ENCODE measurements at places on chromosomes 2 and 18.

DNA sequence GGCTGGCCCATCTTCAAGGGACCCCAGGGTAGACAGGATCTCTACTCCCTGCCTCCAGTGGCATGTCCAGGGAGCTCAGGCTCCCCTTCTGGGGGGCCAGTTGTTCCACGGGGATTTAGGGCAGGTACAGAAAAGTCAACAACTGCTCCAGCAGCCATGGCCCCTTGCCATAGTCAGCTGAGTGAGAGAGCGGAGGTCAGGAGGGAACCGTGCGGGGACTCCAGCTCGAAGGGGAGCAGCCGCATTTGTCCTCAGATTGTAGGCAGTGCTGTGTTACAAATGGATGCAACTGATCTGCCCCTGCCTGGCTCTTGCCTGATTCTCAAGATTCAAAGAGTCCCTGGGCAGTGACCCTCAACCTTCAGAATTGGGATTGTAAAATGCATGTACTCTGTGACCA, 49.9 kb downstream of the ITGB1BP1 start:
- no peak for DNase-seq

DNA sequence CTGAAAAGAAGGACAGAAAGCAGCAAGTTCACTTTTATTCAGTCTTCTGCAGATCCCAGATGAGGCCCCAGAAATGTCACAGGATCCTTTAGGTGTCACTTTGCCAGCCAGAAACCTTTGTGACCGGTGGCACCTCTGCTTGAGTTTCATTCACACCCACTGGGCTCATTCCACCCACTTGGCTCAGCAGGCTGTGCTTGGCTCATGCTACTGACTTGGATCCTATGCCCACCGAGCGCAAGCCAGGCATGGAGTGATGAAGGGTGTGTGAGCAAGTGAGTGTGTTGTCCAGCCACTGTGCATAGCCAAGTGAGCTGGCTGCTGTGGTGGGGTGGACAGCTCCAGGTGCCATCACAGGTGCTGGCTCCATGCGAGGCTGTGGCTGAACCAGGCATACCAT, 357.0 kb upstream of the GULP1 start:
- DNase-seq: no peak

GRCh38 chr2:165897726-165898125, 55.9 kb downstream of the TTC21B start:
- DNase-seq: no peak

- no peak for DNase-seq
These were observed 459.0 kb downstream of the BCL11A start for GRCh38 chr2:60094450-60094929.

DNA sequence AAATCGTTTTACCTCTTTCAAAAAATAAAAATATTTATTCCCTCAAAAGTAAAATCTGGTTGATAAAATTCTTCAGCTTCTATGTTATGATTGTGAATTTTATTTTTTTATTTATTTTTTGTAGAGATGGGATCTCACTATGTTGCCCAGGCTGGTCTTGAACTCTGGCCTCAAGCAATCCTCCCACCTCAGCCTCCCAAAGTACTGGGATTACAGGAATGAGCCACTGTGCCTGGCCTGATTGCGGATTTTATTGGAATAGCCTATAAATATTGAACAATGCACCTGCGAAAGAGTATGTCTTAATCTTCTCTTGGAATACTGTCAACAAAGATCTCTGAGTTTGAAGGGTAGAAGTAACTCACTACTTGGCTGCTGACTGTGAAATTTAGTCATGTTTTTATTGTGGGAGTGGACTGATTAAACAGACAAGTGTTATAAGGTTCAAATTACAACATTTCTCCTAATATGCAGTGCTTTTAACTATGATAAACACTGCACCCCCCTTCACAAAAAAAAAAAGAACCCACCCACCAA, 138.0 kb downstream of the AFF3 start:
- DNase-seq: no peak

GRCh38 chr2:128970332-128971116, 651.9 kb upstream of the HS6ST1 start:
- no peak for DNase-seq

DNA sequence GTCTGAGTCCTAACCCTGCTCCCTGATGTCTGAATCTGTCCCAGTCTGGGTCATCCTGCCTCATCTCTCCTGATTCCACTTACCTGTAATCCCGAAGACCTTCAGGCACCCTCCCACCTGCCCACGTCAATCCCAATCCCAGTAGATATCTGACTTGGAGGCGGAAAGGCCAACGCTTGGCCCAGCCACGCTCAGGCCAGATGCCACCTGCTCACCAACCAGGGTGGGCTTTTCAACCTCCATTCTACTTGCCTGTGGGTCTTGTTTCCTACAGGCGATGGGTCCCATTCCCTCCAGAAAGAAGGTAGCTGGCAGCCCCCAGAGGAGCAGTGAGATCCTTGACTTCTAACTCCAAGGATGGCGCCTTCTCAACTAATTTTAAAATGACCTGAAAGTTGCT, 59.7 kb downstream of the INPP5D start:
- no peak for DNase-seq

DNA sequence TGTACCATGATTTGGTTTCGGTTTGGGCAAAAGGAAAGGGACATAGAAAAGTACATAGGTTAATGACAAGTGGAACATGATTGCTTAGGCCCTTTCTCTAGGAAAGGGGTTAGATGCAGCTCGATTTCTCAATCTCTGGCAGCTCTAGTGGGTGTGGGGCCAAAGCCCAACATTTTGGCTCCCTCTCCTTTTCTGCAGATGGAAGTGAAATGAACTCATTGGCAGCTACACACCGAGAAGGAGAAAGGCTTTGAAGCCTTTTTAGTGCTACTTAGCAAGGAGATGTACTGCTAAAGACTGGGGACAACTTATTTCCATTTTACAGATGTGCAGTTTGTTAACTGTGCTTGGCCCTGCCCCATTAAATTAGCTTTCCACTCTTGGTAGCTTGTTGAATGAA, 93.8 kb downstream of the LYPD6B start:
- no peak for DNase-seq

DNA sequence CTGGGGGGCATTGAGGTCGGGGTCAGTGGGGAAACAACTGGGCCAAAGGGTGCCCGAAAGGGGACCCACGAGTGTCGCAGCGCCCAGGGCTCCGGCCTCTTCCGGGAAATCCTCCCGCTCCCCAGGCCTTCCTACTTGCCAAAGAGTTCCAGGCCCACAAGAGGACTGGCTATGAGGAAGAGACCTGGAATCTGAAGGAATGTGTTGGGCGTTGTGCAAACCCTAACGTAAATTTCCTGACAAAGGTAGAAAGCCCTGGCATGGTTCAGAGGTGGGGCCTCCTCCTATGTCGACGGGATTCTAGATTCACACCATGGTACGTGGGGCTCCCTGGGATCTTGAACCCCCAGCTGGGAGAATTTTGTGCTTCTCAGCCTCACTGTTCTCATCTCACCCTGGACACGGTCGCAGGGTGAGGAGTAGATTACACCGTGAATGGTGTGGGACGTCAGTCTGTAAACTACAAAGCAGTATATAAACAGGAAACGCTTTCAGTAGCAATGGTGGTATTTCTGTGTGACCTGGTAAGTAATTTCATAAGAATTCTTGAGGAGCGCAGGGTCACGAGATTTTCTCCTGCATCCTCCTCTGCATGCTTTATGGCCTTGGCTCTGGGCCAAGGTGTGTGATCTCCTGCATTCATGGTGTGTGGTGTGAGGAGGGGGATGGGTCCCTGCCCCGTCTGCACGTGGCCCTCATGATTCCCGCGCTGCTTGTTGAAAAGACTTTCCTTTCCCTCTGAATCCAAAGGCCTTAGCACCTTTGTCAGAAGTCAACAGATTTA, 868 bp downstream of the HSBP1L1 start:
- DNase-seq: peak; percentile 31

- no peak for DNase-seq
These were observed 17.9 kb upstream of the AOX1 start for GRCh38 chr2:200567932-200568331.

- DNase-seq: no peak
These were observed 45.7 kb downstream of the HDAC4 start for GRCh38 chr2:239355139-239355538.

- no peak for DNase-seq
These were observed 7.1 kb downstream of the ANO7 start for GRCh38 chr2:241195506-241196130.

GRCh38 chr18:76051396-76052226, 443.4 kb downstream of the ZNF516 start:
- DNase-seq: no peak

DNA sequence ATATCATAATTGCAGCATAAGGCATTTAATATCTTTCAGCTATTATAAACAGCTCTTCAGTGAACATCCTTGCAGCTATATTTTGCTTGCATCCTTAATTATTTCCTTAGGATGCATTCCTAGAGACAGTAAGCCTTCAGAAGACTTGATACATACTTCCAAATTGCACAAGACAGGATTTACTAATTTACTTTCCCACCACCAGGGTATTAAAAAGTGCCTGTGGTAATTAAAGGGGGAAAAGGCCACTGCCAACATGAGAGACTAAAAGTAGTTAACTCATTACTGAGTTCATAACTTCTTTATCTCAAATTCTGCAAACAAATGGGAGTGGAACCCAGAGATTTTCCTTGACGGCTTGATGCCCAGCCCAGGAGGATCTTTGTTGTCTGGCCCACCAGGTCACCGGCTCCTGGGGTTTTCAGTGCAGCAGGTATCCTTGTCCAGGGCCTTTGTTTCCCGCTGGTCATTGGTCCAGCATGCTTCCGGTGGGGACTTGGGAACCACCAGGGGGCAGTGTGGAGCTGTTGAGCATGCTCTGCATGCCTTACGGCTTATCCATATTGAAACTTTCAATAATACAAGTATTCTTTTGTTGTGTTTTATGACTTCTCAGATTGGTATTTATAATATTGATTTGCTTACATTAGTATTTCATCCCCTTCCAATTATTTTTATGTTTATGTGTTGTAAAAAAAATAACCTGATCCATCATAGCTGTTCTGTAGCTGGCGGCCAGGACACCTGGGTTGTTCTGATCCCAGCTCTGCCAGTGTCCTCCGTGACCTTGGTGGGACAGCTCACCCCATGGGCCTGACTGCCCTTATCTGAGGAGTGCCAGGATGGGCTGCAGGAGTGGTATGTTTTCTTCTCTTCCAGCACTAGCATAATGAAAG, 61.4 kb downstream of the TGOLN2 start:
- peak; percentile 63 for DNase-seq

- no peak for DNase-seq
These were observed 184.4 kb downstream of the LTBP1 start for GRCh38 chr2:33131111-33131510.

GRCh38 chr2:23606196-23606595, 221.2 kb downstream of the KLHL29 start:
- no peak for DNase-seq

GRCh38 chr2:238504181-238504931, 77.6 kb downstream of the ASB1 start:
- no peak for DNase-seq

- DNase-seq: no peak
These were observed 114.4 kb upstream of the PDE1A start for GRCh38 chr2:182541268-182541667.

- no peak for DNase-seq
These were observed 41.2 kb downstream of the CYRIA start for GRCh38 chr2:16624436-16624780.

- no peak for DNase-seq
These were observed 324.1 kb downstream of the MYCN start for GRCh38 chr2:16264491-16264890.

GRCh38 chr2:113977660-113978523, 88.0 kb downstream of the ACTR3 start:
- DNase-seq: peak; percentile 8

DNA sequence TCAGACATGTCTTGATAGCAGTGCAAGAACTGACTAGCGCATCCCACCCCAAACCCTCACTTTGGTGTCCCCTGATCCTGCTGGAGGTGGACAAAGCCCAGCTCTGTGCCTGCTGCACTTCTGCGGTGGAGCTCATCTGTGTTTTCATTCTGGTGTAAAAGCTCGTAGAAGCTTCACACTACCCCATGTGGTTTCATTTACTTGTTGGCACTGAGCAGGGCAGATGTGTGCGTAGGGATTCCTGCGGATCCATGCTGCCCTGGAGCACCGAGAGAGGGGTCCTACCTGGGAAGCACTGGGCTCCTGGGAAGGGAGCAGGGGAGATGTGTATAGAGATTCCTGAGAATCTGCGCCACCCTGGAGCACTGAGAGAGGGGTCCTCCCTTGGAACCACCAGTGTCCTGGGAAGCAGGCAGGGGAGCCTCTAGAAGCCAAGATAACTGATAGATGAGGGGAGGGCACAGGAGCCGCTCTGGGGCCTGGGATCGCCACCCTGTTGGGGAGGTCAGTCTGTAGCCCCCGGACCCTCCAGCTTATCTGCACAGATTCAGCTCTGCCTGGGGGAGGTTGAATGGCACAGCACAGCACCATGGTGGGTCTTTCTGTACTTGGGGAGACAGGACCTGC, 106.9 kb upstream of the OTOS start:
- no peak for DNase-seq

- DNase-seq: no peak
These were observed 254.0 kb upstream of the POU3F3 start for GRCh38 chr2:104599787-104600510.

DNA sequence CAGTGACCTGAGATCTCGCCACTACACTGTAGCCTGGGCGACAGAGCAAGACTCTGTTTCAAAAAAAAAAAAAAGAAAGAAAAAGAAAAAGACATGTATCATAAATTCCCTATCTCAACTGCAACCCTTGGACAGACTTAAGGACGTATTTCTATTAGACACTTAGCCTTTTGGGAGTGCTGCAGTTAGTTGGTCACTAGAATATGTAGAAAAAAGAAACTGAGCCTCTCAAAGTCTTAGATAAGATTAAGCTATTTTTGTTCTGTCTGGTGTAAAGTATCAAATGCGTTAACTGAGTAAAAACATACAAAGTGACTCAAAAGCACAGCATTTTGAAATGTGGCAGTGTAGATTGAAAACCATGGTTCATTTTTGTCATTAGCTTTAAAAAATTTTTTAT, 7.3 kb downstream of the NBEAL1 start:
- DNase-seq: no peak

DNA sequence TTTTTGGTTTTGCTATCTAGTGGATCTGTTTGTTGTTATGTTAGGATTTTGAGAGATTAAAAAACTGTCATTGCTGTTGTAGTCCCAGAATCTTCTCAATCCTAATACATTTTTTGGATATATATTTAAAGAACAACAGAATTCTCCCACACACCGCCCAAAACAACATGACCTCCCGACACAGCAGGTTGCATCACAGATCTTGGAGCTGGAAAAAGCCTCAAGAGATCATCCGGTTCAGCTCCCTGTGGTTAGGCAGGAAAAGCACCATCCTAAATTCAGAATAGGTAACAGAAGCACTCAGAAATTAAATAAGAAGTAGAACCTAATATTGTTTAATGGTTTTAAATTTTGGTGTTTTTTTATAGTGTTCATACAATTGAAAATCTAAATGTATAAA, 251.4 kb upstream of the STON1 start:
- DNase-seq: no peak

GRCh38 chr2:19491796-19492195, 133.4 kb upstream of the OSR1 start:
- DNase-seq: no peak

GRCh38 chr2:237876532-237876931, 17.1 kb downstream of the RAMP1 start:
- DNase-seq: no peak

DNA sequence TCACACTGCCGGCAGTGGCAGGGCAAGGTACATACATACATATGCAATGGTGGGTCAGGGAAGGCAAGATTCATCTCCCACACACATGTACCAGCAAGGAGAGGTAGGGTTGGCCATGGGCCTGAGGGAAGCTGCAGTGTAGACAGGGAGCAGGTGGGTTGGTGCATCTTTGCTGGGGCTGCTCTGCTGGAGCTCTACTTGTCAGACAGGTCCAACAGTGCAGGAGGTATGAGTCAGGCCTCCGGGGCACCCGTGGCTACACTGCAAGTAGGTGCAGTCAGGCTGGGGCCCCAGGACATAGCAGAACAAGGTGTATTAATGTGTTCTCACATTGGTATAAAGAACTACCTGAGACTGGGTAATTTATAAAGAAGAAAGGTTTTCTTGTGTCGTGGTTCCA, 281.1 kb upstream of the COL3A1 start:
- no peak for DNase-seq

Measured in activated naive CD8-positive, alpha-beta T cell treated with anti-CD3 and anti-CD28 coated beads for 36 hours (primary cell).